Caco-2 (cell line): ENCODE measurements at places on chromosomes 7 and 10. TPM values are rescaled to one million over a fixed set of nuclear protein-coding genes. Genes with fewer than 3 reads are reported as not detected.

C10orf62 gene
- total RNA-seq: not detected in 2 replicates

ORAI2 gene
- total RNA-seq: 19.4 and 20.2 TPM in 2 replicates

PDZD7 gene
- total RNA-seq: 1.4 and 1.5 TPM in 2 replicates

RTKN2 gene
- total RNA-seq: 36.2 and 37.1 TPM in 2 replicates

PNLIPRP3 gene
- not detected in 2 replicates for total RNA-seq

MYOF gene
- 148 and 176 TPM in 2 replicates for total RNA-seq

CDNF gene
- 3.4 and 3.9 TPM in 2 replicates for total RNA-seq

TMEM270 gene
- not detected in 2 replicates for total RNA-seq

GALNT17 gene
- total RNA-seq: not detected in 2 replicates

NPFFR1 gene
- total RNA-seq: not detected in 2 replicates

SAMD9 gene
- 0.32 and 0.64 TPM in 2 replicates for total RNA-seq

TMEM229A gene
- total RNA-seq: 0.50 and 0.88 TPM in 2 replicates

EBLN1 gene
- not detected in 2 replicates for total RNA-seq

VSTM2A gene
- total RNA-seq: not detected in 2 replicates

MEIG1 gene
- total RNA-seq: not detected in 2 replicates

SSC4D gene
- total RNA-seq: 1.1 and 1.6 TPM in 2 replicates

ST8SIA6 gene
- 0.16 TPM in 1 of 2 replicates, not detected in the other for total RNA-seq

FFAR4 gene
- 2.5 and 2.7 TPM in 2 replicates for total RNA-seq

HABP2 gene
- 21.0 and 24.3 TPM in 2 replicates for total RNA-seq
